DND-41 (cell line): ENCODE measurements at places on chromosomes 2 and 18.

DNA sequence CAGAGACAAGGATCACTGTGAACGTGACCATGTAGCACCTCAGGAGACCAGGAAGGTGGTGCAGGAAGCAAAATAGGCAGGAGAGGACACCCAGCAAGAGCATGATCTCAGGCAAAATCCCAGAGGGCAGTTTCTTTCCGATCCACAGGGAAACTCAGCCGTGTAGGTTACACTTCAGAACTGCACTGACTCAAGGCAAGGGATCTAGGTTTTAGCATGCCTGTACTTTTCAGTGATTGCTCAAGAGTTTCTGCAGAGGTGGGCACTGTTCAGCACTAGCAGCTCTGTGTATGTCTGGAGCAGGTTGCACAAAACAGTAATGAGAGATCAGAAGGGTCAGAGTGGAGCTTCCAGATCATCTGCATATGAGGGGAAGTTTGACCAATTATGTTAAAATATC is 116.7 kb upstream of the RNF152 start:
- no peak for DNase-seq

GRCh38 chr2:129912066-129912820 is 67.2 kb upstream of the RAB6C start:
- DNase-seq, result no peak

DNA sequence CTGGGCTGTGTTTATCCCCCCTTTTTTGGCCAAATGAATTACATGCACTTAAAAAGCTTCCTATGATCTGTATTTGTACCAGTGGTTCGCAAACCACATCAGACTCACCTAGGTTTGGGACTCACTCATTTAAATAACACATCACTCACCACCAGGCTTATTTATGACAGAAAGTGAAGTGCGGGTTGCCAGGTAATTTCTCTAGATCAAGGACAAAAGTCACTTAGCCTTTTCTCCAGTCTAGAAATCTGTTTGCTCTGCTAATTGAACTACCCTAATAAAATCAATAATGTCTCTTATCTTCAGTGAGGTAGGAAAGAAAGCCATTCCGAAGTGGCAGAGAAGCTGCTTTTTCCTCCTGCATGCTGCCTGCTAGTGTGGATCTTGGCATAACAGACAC is 88.1 kb upstream of the SLC8A1 start:
- no peak for DNase-seq

DNA sequence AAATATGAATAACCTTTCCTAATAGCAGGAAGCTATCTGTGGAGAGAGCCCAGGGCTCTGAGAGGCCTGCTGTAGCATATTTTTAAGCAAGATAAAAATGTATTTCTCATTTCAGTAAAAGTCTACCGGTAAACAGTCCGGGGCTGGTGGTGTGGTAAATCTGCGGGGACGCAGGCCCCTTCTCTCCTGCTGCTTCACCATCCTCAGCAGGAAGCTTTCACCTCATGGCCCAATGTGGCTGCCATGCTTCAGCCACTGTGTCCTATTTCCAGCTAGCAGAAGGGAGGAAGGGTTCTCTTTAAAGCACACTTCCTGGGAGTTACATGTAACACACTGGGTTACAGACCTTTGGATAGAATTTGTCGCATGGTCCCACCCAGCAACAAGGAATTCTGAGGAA is 79.5 kb upstream of the ODC1 start:
- DNase-seq, result no peak

- no peak for DNase-seq
Measured at GRCh38 chr18:11004294-11004693, 145.1 kb downstream of the PIEZO2 start.

DNA sequence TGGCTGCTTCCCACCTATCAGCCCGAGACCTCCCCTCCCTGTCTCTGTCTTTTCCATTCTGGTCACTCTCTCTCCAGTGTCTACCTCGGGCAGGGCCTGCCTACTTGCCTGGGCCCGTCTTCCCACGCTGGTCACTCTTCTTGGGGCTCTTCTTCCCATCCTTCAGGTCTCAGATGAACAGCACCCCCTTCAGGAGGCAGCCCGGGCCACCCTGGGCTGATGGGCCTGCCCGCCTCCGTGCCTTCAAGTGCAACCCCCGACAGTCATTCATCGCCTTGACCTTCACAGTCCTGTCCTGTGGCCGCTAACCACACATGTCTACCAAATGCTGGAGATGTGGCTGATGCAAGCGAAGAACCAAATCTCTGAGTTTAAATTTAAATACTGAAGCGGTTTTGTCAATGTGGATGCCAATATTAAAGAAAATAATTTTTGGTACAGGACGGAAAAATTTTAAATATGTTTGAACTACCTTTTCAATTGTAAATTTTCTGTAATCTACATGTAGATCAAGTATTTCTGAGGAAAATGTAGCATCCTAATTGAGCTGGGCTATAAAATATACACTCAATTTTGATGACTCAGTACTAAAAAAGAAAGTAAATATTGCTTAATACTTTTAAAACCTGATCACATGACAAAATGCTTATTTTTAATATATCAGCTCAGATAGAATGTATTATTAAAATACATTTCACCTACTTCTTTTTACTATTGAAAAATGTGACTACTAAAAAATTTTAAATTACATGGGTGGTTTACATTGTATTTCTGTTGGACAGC is 96.4 kb downstream of the LAMA1 start:
- DNase-seq, result no peak

DNA sequence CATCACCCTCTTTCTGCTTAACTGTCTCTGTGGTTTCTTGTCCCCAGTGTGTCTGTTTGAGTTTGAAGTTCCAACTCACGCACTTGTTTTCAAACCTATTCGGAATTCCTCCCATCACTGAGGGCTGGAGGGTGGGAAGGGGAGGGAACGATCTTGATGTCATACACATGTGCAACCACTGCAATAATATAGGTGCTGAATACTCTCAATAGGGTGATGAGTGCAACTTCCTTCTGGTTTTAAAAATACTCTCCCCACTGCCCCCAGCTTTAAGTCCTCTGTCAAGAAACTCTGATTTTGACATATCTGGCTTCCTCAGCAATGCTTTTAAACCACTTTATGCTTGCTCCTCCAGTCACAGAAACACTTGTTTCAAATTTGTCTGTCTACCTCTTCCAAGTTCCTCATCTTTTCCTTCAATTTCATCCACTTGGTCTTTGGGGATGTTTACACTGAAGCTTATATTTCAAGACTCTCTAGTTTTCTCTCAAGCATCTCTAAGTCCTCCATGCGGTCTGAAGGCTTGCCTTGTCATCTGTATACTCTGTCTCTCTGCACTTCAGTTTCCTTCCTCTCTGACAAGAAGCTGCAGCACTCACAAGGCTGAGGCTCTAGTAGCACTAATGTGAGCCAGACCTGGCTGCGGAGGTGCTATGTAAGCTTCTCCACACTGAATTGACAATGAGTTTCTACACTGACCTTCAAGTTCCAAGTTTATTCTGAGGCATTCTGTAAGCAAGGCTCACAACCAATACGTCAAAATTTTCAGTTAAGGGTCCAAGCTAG is 422.3 kb downstream of the ZEB2 start:
- no peak for DNase-seq

- DNase-seq, result no peak
Measured at GRCh38 chr18:46748466-46748865, 8.4 kb downstream of the ST8SIA5 start.

DNA sequence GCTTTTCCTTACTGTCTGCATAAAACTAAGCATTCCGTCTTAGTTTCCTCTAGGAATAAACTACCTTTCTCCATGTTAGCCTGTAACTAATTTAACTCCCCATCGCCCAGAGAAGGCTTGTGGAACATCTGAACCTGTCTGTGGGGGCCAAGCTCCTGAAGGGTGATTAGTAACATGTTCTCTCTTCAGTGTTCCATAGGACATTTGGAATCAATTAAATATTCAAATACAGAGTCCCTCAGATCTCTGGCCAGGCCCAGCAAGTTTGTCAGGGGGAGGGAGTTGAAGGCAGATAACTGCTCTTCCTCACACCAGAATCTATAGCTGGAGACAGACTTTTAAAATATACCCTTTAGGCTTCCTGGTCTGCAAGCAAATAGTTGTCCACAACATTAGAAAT is 8.8 kb downstream of the RDH14 start:
- no peak for DNase-seq

- no peak for DNase-seq
Measured at GRCh38 chr2:158979772-158980171, 11.3 kb downstream of the TANC1 start.

- no peak for DNase-seq
Measured at GRCh38 chr2:67565761-67566160, 168.6 kb downstream of the ETAA1 start.

- DNase-seq, result no peak
Measured at GRCh38 chr2:201254081-201254730, 6.1 kb upstream of the CASP8 start.

- DNase-seq, result no peak
Measured at GRCh38 chr2:174202188-174202587, 46.1 kb downstream of the OLA1 start.

- DNase-seq, result no peak
Measured at GRCh38 chr2:8490166-8490721, 191.6 kb upstream of the ID2 start.

- DNase-seq, result no peak
Measured at GRCh38 chr2:16185801-16186272, 245.5 kb downstream of the MYCN start.

DNA sequence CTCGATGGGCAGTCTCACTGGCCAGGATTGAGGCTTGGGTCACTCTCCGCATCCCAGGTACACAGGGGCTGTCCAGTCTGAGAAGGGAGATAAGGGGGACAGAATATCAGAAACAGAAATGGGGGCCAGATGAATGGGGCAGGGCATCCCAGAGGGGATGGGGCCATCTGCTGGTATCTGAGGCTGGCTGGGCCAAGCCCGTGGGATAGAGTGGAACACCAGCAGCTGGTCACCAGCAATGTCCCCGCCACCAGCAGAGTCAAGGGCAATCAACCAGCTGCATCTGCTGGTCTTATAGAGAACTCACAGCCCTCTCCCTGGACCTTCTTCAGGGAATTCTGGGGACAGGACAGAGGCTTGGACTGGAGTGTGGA is 128.8 kb upstream of the HAAO start:
- no peak for DNase-seq

- DNase-seq, result no peak
Measured at GRCh38 chr2:233092432-233093165, 32.5 kb downstream of the INPP5D start.

DNA sequence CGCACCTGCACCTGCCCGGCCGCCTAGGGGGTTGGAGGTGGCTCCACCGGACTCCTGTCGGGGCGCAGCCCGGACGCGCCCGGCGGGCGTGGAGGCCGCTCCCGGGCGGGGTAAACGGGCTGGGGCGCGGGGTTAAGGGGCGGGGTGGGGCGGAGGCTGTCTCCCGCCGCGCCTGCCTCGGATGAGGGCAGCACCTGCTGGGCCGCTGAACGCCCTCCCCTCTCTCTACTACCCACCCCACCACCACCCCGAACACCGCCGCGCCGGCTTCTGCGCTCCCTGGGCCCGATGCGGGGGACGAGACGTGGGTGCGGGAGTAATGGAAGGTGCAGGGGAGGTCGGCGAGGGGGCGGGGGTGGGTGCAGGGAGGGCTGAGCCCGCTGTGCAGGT is 224.8 kb upstream of the ID2 start:
- no peak for DNase-seq

DNA sequence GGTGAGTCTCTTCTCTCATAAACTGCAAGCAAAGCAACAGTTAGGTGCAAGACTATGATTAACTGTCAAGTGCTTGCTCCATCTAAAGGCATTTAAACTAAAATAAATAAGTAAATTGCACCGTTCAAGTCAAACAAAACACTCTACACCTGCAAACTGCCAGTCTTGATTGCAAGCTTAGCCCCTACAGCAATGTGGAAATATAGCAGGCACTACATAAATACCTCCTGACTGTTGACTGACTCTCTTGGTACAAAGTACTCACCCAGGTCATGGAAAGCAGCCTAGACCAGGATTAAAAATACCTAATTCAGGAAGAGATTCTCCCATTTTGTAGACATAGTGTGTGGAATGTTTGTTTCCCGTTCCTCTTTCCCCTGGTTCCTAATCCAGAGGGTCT is 176.6 kb upstream of the KLHL29 start:
- DNase-seq, result no peak

DNA sequence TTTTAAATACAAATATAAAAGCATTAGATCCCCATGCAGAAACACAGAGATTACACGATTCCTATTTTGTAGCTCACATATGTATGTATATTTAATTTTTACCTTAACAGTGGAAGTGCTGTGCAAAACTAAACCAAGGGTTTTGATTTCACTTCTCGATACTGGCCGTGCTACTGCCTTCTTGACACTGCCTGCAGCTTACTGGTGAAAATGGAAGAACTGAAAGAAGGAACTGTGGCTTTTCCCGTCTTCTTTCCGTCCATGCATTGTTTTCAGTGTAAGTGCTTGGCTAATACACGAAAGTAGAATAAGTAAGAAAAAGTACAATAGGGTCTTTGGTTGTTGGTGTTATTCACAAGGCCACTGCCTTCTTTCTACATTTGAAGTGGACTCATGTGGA is 129.5 kb downstream of the NDUFA10 start:
- DNase-seq, result no peak

- DNase-seq, result no peak
Measured at GRCh38 chr2:9832586-9832985, 10.7 kb upstream of the TAF1B start.

- no peak for DNase-seq
Measured at GRCh38 chr2:146987996-146988395, 856.8 kb upstream of the ACVR2A start.

DNA sequence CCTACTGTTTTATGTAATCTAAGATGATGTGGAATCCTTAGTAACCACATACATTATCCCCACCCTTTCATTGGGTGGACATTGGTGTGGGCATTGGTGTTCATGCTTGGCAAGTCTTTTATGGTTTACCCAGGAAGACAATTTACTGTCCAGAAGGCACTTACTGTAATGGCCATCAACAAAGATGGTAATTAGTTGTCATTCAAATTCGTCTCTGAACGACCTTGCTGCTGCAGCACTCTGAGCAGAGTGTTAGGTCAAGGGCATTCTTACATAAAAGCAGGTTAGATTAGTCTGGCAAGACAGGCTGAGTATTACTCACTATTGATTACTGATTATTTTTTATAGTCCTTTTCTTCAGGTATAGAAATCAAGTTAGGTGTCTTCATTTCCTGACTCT is 447.9 kb downstream of the XIRP2 start:
- no peak for DNase-seq

DNA sequence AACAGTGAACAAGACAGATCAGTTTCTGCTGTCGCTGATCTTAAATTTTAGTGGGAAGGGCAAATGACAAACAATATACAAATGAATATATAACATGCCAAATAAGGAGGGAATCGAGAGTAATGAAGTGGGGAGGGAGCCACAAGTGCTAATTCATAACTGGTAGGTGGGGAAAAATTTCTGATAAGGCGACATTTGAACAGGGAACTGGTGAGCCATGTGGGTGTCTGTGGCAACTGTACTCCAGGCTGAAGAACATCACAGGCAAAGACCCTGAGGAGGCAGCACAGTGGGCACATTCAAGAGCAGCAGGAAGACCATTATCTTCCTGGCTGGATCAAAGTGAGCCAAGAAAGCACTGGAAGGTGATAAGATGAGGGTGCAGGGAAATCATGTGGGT is 51.6 kb upstream of the CD28 start:
- no peak for DNase-seq

- no peak for DNase-seq
Measured at GRCh38 chr2:182954789-182955188, 83.5 kb downstream of the NCKAP1 start.
